ENCODE measurements at places on chromosomes 6 and 20.
A peak's percentile ranks its signal among the peaks of the same experiment; 100 is the strongest.

DNA sequence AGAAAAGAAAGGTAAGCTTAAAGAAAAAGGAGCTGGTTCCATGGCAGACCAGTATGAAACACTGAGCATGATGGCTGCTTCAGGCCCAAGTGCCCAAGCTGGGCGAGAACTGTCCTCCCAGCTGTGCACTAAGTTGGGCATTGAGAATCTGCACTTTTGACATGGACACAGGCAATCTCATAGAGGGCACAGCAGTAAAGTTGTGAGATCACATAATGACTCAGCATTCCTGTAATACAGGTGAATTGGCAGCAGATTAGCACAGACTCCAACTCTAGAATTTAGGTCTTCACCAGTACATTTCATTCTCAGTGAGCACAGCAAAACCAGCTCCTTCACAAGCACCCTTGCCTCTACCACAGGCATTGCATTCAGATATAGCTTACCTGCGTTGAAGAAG lies 343.4 kb downstream of the PKHD1 start:
- DNase-seq = no peak

- peak; percentile 91 for DNase-seq
These were observed 50.1 kb upstream of the SLC32A1 start for GRCh38 chr20:38674092-38674764.

DNA sequence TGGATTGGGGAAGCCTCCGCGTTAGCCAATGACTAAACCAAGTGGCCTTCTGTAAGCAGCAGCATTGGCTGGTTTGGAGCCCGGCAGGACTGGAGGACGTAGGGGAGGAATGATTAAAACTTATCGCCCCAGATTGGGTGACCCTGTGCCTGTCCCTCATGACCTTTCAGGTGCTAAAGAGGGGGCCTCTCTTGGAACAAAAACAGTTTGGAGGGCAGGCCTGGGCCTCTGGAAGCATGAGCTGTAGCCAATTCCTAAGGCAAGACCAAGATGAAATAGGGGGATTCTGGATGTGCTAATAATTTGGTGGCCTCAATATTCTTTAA lies 1.4 kb downstream of the GMPR start:
- no peak for DNase-seq

- no peak for DNase-seq
These were observed 29.2 kb upstream of the EIF2S2 start for GRCh38 chr20:34141293-34141692.

- no peak for DNase-seq
These were observed 147.0 kb downstream of the CDKAL1 start for GRCh38 chr6:20681243-20681684.

GRCh38 chr20:16553101-16553500 lies 20.1 kb downstream of the KIF16B start:
- no peak for DNase-seq

- no peak for DNase-seq
These were observed 2.8 kb downstream of the HMGA1 start for GRCh38 chr6:34239500-34239825.

- no peak for DNase-seq
These were observed 179.4 kb upstream of the KCNG1 start for GRCh38 chr20:51202304-51202703.

- DNase-seq = no peak
These were observed 55.9 kb upstream of the TRAF3IP2 start for GRCh38 chr6:111661541-111662061.

DNA sequence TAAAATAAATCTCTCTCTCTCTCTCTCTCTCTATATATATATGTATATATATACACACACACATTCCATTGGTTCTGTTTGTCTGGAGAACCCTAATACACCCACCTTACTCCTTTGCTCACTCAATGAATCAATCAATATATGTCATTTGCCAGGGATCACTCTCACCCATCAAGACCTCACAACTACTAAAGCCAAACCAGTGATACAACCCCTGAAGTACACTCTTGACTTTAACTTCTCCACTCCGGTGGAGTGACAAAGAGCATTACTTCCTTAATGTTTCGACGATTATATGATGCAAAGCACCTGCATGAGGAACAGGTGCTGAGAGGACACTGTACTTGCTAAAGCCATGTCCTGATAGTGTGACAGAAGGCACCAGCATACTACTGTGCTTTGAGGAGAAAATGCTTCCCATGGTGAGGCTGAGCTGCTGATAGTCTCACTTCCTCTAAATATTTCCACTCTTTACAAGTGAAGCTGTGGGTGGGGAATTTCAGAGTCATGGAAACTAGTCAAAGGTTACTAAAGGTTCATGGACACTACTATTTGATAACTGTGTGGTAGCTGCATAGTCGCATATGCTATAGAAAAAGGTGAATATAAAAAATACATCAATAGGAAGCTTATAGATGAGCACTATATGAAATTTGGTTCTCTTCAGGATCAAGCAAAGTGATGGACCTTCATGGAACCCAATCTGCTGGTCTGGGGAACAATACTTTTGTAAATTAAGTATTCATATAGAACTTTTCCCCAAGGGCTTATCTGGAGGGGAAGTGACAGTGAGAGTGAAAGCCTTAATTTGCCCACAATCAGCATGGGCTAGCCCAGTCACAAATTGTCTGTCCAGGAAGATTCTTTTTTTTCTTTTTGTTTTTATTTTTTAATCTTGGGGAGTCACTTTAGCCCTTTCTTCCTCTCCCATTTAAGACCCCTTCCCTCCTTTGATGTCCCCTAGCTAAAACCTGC lies 141.9 kb upstream of the NEDD9 start:
- no peak for DNase-seq

- DNase-seq = no peak
These were observed 163.4 kb downstream of the FARS2 start for GRCh38 chr6:5424726-5425125.

DNA sequence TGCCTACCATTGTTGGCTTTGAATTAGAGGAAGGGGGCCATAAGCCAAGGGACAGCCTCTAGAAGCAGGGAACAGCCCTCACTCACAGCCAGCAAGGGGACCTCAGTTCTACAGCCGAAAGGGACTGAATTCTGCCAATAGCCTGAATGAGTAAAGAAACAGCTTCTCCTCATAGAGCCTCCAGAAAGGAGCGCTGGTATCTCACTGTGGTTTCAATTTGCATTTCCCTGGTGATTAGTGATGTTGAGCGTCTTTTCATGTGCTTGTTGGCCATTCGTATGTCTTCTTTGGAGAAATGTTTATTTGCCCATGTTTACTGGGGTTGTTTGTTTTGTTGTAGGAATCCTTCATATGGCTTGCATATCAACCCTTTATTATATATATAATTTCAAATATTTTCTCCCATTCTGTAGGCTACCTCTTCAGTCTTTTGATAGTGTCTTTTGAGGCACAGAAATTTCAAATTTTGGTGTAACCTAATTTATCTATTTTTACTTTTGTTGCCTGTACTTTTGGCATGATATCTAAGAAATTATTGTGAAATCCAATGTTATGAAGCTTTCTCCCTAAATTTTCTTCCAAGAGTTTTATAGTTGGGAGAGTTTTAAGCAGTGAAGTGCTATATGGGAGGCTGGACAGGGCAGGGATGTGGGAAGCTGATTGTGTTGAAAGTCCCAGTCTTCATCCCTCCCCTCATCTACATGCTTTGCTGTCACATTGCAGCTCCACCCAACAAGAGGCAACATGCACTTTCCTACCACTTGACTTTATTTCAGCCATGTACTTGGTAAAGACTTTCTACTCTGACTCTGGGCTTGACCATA lies 82.3 kb upstream of the SHLD1 start:
- DNase-seq = no peak

DNA sequence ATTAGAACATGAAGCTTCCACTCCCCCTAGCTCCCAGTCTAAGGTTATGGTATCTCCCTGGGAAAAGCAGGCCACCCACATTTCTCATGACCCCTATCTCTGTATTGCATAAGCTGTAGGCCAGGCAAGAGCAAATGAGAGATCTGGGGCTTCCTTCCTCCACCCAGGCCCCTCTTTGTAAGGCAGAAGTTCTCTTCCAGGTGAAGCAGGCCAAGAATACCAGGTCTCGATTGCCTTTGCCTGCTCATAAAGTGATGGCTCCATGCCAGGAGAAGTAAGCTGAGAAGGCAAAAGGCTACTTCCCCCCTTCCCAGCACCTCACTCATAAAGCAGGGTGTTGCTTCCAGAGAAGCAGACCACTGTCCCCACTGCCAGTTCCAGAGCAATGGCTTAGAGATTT lies 144.1 kb upstream of the KCNK16 start:
- no peak for DNase-seq

GRCh38 chr6:74343804-74344203 lies 647.8 kb downstream of the CD109 start:
- DNase-seq = no peak

GRCh38 chr6:82891076-82891475 lies 174.6 kb downstream of the UBE3D start:
- DNase-seq = no peak

DNA sequence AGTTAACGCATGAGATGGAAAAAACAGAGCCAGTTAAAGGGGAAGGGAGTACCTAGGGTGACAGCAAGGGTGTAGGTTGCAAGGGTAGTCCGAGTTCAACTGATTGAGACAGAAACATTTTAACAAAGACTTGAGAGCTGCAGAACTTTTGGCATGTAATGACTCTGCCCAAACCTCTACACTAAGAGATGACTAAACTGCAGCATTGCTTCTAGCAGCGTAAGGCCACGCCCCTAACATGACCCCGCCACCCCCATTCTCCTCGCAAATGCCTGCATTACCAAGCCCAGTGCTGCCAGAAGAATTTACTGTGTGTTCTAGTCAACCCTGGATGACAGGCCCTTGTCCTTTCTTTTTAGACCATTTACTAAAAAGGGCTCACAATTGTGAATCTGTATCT lies 6.3 kb upstream of the HINT3 start:
- no peak for DNase-seq

DNA sequence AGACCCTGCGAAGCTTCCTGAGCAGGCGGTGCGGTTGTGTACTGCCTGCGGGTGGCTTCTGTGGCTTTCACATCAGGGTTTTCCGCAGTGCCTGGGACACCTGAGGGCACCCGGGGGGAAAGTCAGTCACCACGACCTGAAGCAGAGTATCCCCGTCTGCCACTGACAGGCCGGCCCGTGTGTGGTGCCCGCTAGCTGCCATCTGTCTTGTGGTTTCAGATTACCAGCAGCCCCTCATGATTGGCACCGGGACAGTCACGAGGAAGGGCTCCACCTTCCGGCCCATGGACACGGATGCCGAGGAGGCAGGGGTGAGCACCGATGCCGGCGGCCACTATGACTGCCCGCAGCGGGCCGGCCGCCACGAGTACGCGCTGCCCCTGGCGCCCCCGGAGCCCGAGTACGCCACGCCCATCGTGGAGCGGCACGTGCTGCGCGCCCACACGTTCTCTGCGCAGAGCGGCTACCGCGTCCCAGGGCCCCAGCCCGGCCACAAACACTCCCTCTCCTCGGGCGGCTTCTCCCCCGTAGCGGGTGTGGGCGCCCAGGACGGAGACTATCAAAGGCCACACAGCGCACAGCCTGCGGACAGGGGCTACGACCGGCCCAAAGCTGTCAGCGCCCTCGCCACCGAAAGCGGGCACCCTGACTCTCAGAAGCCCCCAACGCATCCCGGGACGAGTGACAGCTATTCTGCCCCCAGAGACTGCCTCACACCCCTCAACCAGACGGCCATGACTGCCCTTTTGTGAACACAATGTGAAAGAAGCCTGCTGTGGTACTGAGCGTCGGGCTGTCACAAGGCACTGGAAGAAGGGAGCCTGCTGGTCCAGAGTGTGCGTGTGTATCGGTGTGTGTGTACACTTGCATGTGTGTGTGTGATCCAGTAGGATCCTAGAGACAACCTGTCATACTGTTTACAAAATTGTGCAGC lies 54.4 kb downstream of the GOPC start:
- DNase-seq = no peak

- no peak for DNase-seq
These were observed 20.2 kb downstream of the RAMACL start for GRCh38 chr6:166566026-166567011.

GRCh38 chr6:78020586-78020985 lies 367.7 kb downstream of the MEI4 start:
- DNase-seq = no peak

DNA sequence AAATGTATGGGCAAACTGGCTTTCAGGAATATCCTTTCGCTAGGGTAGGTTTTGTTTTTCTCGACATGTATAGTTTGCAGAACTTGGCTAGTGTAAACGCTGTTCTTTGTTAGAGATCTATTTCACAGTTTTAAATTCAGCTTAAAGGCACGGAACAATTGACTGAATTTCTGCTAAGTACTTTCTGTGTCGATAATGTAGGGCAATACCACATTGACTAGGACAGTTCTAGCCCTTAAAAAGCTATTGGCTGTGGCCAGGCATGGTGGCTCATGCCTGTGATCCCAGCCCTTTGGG lies 92.8 kb downstream of the CEP57L1 start:
- DNase-seq = no peak

DNA sequence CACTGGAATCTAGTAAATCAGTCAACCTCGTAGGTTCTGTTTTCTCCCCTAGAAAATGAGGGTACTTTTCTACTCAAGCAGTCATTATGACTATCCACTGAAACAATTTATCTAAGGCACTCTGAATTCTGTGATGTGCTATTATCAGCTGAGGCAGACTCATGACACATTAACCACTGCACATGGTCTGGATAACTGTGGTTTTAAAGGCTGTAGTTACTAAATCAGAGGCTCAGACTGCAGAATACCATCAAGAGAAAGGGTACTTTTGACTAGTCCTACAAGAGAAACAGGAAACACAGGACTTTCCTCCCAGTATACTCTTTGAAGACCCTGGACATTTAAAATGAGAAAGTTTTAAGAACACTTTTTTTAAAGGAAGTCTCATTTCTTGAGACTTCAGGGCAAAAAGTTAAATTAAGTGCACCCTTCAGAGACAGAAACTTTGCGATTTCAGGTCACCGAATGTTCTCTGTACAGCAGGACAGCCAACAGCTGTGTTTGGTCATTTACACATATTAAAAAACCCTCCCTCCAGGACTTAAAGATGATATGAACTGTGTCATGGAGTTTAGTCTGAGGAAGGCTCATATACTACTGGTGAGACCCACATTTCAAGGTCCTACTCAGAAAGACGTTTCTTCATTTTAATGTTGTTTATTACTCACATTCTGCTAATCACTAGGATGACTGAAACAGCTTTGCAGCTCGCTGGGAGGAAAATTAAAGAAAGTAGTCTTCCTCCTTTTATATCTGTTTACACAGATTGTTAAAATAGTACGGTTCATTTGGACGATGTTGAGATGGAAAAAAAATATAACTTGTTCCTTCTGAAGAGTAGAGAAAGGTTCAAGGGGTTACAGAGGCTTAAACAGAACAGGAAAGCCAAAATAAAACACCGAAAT lies 19.9 kb downstream of the ATXN1 start:
- no peak for DNase-seq

DNA sequence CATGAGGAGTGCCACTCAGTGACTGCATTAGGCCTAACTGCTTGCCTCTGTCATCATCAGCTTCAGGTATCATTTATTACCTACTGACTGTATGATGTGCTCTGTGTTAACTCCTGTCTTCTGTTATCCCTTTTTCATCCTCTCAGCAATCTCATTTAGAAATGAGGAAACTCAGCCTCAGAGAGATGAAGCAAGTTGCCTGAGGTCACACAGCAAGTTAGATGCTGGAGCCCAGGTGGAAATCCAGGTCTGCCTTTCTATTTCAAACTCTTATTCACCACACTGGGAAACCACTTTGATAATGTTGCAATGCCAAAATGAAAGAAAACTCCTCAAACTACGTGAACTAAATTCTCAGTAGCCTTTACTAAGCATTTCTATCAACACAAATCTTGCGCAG lies 1.3 kb downstream of the FERMT1 start:
- DNase-seq = no peak
